ENCODE measurements at places on chromosomes 16 and 17.
A peak's percentile ranks its signal among the peaks of the same experiment; 100 is the strongest.

- peak; percentile 32 for DNase-seq
Measured at GRCh38 chr17:57747221-57748017, 2.3 kb upstream of the CCDC182 start.

GRCh38 chr17:63985387-63986140 is 12.6 kb upstream of the PRR29 start:
- DNase-seq = no peak

- DNase-seq = peak; percentile 31
Measured at GRCh38 chr17:82636626-82637598, 11.3 kb downstream of the WDR45B start.

DNA sequence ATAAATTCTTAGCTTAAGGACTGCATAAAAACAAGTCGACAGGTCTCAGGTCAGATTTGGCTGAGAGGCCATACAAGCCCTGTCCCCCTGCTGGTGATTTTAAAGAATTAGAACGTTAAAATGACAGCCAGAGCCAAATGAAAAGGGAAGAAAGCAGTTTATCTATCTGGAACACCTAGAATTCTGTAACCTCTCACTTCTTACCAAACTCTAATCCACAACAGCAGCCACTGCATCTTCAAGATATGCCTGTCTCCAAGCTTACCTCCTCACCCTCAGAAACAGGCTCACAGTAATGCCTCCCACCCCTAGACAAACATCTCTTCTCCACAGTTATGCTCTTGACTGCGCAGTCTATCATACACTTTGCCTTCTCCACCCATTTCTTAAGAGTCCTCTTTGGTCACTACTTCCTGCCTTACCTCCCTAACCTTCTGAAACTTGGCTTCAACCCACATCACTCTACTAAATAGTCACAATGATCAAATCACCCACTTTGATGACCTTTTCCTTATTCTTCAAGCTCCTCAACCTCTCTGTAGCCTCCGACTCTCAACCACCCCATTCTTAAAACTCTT is 14.2 kb downstream of the ANKFY1 start:
- no peak for DNase-seq

DNA sequence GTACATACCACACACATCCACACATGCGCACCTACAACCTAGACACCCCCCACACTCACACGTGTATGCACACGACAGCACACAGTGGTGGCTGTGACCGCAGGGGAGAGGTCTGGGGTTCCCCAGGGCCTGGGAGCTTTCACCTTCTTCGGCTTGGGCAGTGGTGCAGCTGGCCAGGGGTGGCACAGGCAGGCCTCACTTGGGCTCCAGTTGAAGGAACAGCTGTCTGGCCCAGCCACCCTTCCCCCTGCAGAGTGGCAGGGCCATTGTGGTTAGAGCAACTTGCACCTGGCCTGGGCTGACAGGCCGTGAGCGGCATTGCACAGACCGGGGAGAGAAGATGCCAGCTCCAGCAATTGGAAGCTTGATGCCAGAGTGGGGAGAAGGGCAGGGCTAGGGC is 114.5 kb upstream of the GSE1 start:
- DNase-seq = no peak

- DNase-seq = no peak
Measured at GRCh38 chr16:79401157-79401556, 199.4 kb downstream of the MAF start.

DNA sequence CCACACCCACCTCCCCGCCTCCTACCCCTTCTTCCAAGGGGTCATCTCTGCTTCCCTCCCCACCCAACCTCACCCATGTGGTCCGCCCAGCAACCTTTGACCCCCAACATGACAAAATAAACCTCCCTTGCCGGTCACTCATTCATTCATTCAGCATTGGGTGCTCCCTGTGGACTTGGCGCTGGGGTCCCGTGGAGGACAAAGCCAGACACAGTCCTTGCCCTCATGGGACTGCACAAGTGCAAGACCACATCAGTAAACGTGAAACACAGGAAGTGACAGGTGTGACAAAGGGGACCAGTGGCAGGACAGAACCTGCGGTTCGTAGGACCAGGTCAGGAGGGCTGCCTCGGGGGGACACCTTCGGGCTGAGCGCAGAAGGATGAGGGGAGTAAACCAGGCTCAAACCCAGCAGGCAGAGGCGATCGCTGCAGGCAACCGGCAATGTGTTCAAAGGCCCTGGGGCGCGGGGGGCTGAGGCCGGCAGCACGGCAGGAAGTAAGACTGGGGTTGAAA is 185.4 kb downstream of the SEC14L1 start:
- no peak for DNase-seq

DNA sequence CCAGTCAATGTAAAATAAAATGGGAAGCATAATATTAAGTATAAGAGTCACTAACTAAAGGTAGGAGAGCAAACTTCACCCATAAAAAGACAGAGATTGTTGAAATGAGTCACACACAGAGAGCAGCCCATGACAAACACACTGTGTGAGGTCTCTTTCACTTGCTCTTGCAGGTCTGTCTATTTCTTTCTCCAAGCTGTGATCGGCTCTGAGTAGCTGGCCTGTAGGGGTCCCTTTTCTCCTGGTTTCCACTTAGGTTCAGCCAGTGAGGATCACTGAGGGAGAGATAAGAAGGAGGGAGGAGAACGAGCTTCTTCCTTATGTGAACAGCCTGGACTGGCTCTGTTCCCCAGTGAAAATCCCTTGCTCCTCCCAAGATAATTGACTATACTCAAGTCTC is 133.7 kb upstream of the HS3ST3A1 start:
- no peak for DNase-seq

- DNase-seq = no peak
Measured at GRCh38 chr16:28496844-28497243, 2.4 kb downstream of the APOBR start.
